Pancreas (tissue), 10 donors: ENCODE measurements at places on chromosomes 6 and 20. TPM values are rescaled to one million over a fixed set of nuclear protein-coding genes. Genes with fewer than 3 reads are reported as not detected.

- DNase-seq = peak; percentile 63
These were observed 118.4 kb downstream of the GRM4 start for GRCh38 chr6:34027445-34027936.

DNA sequence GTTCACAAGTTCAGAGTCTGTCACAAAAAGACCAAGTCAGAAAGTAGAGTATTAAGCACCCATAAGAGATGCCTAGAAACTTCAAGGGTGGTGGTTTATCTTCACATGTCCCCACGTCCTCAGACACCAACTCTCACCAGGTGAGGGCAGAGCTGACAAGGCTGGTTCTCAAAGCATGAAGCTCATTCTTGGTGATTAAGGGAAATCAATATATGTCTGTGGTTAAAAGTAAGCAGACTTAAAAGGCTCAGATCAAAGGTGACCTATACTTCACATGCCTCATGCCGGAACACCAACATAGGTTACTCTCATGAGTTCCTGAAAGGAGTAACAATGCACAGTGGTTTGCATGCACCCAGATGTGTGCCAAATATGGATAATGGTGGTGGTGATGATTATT, 27.0 kb downstream of the IL17A start:
- no peak for DNase-seq

DNA sequence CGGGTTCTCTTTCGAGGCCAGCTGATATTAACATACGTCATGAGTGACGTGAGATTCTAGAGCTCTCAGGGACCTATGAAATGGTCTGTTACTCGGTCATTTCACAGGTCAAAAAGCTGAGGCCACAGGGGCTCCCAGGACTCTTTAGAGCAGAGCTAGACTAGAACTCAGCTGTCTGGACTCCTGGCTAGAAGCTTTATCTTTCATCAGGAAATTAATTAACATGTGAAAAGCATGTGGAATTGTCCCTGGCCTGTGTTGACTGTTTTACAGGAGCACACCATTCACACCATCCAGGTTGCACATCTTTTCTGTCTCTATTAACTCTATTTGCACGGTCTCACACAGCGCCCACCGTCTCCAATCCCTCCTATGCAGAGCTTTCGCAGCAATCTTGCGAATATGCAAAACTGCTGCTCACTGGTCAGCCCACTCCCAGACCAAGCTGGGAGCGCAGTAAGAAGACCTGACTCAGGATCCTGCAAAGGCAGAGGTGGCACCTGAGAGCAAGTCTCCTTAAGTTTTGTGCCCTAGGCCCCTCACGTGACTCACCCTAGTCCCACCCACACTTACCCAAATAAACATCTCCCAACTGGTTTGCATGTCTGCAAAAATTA, 522.5 kb downstream of the CD83 start:
- DNase-seq = no peak

GRCh38 chr6:46539866-46540265, 48.6 kb upstream of the RCAN2 start:
- no peak for DNase-seq

DNA sequence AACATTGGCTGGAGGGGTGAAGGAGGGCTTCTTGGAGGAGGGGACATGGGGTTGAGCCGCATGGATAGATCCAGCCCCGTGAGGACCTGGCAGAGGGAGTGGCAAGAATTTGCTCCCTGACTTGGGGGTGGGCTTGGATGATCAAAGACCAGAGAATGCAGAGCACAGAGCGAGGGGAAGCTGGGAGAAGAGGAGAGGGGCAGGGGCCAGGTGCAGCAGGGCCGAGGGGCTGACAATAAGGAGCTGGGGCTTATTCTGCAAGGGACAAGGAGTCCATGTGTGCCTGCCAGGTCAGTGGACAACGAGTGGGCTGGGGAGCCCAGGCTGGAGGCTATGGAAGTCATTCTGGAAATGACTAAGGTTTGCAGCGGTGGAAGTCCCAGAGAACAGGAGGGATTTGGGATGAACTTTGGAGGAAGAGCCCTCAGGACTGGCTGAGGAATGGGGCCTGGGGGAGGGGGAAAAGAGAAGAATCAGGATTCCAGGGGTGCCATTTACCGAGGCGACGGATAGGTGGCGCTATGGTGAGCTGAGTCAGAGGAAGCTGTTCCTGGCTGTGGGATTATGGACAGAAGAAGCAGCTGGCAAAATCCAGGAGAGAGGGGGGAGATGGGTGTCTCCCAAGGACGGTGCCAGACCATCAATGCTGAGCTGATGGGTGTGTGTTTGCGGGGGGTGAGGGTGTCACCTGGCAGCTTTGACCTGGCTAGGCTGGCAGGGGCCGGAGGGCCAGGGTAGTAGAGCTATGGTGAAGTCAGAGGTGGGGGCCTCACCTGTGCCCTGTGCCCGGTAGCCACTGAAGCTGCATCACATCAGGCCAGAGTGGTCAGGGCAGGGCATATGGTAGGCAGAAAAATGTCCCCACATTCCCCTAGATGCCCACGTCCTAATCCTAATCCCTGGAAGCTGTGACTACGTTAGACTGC, 7.8 kb downstream of the KCNG1 start:
- DNase-seq = no peak

CTCFL gene
- not detected for polyA plus RNA-seq
